ENCODE measurements at places on chromosomes 4 and X.

- DNase-seq: no peak
Measured at GRCh38 chrX:53939127-53939526, 105.1 kb downstream of the PHF8 start.

GRCh38 chr4:56739066-56739777 is 58.1 kb upstream of the HOPX start:
- no peak for DNase-seq

DNA sequence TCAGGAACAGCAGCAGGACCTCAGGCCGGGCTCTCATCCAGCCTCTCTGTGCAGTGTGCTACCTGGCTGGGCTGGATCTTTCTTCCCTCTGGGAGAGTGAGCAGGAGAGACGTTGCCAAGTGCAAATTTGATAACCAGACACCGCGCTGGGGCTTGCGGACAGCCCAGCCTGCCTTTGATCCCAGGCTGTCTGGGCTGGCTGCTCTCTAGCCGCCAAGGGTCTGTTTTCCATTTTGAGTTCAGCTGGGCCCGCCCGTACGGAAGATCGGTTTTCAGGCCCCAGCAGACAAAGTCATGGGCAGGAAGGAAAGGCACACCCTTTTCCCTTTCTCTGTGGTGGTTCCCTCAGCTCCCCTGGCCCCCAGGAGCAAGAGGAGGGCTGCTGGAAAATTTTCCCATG is 90.2 kb downstream of the CPZ start:
- no peak for DNase-seq

DNA sequence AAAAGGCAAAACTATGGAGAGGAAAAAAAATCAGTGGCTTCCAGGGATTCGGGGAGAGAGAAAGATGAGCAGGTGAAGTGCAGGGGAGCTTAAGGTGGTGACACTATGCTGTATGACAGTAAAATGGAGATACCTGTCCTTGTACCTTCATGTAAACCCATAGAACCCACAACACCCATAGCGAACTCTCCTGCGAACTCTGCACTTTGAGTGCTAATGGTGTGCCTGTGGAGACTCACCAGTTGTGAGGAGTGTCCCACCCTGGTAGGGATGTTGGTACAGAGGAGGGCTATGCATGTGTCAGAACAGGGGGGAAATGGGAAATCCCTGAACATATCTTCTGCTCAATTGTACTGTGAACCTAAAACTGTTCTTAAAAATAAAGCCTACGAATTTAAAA is 42.8 kb downstream of the HMX1 start:
- DNase-seq: no peak
